ENCODE measurements at places on chromosomes 12 and 14.

- peak; percentile 80 for DNase-seq
These were observed 3.5 kb upstream of the KLC1 start for GRCh38 chr14:103625356-103626095.

GRCh38 chr12:1576410-1577241, 17.8 kb downstream of the FBXL14 start:
- DNase-seq: no peak

GRCh38 chr14:81211844-81212243, 8.9 kb downstream of the GTF2A1 start:
- no peak for DNase-seq

GRCh38 chr12:21940549-21941505, at the start of gene ABCC9:
ABCC9 (minus strand) TSS chr12:21941426; CDS start chr12:21936674, 4,752 bp downstream.
- DNase-seq: peak; percentile 58

DNA sequence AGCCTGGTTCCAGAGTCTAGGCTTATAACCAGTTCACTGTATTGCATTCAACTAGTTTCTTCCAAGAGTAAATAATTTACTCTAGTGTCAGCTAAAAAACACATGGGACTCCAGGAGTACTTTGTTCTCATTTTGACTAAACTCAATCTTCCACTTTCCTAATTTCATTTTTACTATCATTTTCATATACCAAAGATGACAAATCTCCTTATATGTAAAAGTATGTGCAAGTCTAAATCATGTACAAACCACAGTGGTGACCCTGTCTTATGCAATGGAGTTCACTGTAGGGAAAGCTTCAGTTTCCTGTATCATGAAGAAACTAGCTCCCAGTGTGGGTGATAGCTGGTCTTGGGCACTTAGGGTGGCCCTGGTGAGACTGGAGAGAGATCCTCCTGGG, 151.6 kb downstream of the HELB start:
- DNase-seq: no peak

- DNase-seq: no peak
These were observed 35.3 kb downstream of the PITPNM2 start for GRCh38 chr12:123115409-123116121.

- no peak for DNase-seq
These were observed 58.4 kb upstream of the OTX2 start for GRCh38 chr14:56868660-56869059.

GRCh38 chr14:93859957-93860356, 67.2 kb upstream of the FAM181A start:
- DNase-seq: no peak

GRCh38 chr14:34465069-34465859, 3.2 kb upstream of the SPTSSA start:
- DNase-seq: no peak

- no peak for DNase-seq
These were observed 663.4 kb upstream of the MIS18BP1 start for GRCh38 chr14:45916340-45916953.

DNA sequence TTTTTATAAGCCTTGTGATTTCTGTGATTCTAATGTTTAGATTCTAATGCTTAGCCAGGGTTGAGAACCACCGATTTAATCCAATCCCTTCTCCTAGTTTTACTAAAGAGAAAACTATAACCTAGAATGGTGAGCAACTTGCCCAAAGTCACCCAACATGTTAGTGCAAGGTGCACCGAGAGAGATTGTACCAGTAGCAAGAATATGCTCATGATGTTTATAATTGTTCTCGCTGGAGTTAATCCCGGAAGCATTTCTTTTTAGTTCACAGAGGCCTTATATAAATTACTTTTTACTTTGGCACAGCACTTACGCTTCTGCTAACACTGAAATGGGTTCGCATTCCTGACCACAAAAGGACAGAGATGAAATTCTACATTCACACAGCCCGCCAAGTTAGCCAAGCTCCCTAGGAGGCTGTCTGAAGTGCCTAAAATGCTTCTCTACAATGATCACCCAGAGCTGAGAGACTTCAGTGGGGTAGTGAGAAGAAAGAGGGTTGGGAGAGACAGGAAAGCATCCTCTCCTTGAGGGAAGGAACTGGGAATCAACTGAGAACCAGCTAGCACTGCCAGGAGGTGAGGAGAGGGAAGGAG, 579 bp upstream of the BLOC1S1 start:
- no peak for DNase-seq

- DNase-seq: no peak
These were observed 988.4 kb downstream of the FLRT2 start for GRCh38 chr14:86518298-86518697.

- DNase-seq: no peak
These were observed 22.5 kb upstream of the STAC3 start for GRCh38 chr12:57273516-57273915.

GRCh38 chr12:24728366-24728765, 220.5 kb downstream of the BCAT1 start:
- no peak for DNase-seq

DNA sequence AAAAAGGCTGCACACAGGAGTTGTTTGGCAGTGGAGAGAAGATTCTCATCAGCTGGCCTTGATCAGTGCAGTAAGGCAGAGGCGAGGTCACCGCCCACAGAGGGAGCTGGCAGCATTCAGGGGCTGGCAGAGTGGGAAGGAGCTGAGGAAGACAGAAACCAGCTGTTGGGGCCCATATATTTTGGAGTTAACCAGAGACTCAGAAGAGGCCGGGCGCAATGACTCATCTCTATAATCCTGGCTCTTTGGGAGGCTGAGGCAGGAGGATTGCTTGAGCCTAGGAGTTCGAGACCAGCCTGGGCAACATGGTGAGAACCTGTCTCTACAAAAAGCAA, 17.7 kb downstream of the SMCO2 start:
- no peak for DNase-seq

All from spleen (tissue), 13 donors.